ENCODE measurements at places on chromosomes 6 and 20. TPM values are rescaled to one million over a fixed set of nuclear protein-coding genes. Genes with fewer than 3 reads are reported as not detected.

Gene CBLN4
- 1.2 TPM for total RNA-seq

DNA sequence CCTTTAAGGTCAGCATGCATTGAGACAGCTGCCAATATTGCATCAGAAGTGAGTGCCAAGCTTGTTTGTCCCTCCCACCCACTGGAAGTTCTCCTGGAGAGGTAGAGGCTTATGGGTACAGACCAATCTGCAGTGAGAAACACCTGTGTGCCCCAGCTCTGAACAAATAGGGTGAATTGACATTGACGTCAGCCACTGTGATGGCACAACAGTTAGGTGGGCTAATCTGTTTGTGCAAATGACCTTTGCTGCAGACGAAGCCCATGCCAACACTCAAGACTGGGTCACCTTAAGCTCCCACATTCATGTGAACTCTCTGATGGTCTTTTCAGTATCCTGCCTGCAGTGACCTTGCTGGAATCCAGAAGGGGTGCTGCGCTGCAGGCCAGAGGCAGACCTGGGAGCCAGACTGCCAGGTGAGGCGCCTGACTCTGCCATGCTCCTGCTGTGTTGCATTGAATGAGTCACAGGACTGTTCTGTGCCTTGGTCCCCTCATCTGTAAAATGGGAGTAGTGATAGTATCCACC lies 99.9 kb downstream of the ALDH8A1 start:
- H3K27me3 ChIP-seq: no peaks in the 10 kb centered on the region
- H3K27ac ChIP-seq: no peak overlapping the region
- no peaks in the 10 kb centered on the region for H3K36me3 ChIP-seq
- no peak overlapping the region for H3K4me3 ChIP-seq
- DNase-seq: no peak

DNA sequence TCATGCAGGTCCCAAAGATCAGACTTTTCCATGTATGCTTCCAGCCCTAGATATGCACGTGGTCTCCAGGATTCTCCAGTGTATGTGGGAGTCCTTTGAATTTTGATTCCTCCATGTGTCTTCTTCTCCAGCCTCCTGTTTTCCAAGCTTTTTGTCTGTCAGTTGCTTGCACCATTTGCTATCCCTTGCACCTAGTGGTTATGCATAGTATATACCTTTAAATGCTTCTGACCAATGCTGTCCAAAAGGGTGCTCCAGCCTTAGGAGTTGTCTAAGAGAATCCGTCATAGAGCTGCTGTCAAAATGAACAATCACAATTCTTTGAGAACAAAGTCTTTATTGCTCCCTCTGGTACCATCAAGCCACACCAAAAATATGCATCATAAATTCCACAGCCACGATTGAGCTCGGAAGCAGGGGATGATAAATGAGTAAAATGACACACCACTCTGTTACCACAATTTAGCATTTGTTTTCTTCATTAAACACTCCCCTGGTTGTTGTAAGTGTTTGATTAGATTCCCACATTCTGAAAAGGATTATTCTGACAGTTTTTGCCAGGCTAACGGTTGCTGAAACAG lies 706.2 kb upstream of the GJE1 start:
- H3K36me3 ChIP-seq: no peaks in the 10 kb centered on the region
- H3K4me1 ChIP-seq: no peaks in the 10 kb centered on the region
- H3K4me3 ChIP-seq: no peak overlapping the region
- no peaks in the 10 kb centered on the region for H3K27me3 ChIP-seq

Gene GLP1R
- 0.35 TPM for total RNA-seq

Gene CDH22
- 0.35 TPM for total RNA-seq

Gene NRN1
- 15.0 TPM for total RNA-seq

- DNase-seq: no peak
- peaks cover 22% of the 10 kb centered on the region for H3K4me1 ChIP-seq
- no peak overlapping the region for H3K27ac ChIP-seq
- no peaks in the 10 kb centered on the region for H3K36me3 ChIP-seq
- H3K27me3 ChIP-seq: no peaks in the 10 kb centered on the region
Observed at GRCh38 chr6:39496456-39496855, 174.0 kb upstream of the KCNK16 start.

Gene ZSCAN9
- total RNA-seq: 11.3 TPM

Gene CAGE1
- total RNA-seq: not detected

GRCh38 chr6:95127261-95127660 lies 450.1 kb upstream of the MANEA start:
- no peaks in the 10 kb centered on the region for H3K36me3 ChIP-seq
- H3K27me3 ChIP-seq: no peaks in the 10 kb centered on the region
- H3K27ac ChIP-seq: no peak overlapping the region
- H3K4me1 ChIP-seq: no peaks in the 10 kb centered on the region
- DNase-seq: no peak

Gene LIN28B
- total RNA-seq: not detected

DNA sequence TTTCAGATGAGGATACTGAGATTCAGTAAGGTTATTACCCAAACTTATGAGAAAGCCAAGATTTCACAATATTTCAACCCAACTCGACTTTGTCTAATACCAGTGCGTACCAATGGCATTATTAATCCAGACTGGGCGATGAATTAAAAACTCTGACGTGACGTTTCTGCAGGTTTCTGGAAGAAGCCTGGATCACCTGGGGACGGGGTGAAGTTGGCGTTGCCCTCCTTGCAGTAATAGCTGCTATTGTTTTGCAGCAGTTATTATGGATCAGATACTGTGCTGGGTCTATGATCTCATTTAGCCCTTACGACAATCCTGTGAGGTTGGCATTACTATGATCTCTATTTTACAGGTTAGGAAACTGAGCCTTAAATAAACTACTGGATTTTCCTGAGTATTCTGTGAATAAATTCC lies 569 bp upstream of the CDC5L start:
- no peak for DNase-seq
- H3K36me3 ChIP-seq: peaks cover 6% of the 10 kb centered on the region
- peak overlapping the region; percentile 87 for H3K4me3 ChIP-seq
- no peaks in the 10 kb centered on the region for H3K27me3 ChIP-seq

Gene RAB32
- 36.9 TPM for total RNA-seq

DNA sequence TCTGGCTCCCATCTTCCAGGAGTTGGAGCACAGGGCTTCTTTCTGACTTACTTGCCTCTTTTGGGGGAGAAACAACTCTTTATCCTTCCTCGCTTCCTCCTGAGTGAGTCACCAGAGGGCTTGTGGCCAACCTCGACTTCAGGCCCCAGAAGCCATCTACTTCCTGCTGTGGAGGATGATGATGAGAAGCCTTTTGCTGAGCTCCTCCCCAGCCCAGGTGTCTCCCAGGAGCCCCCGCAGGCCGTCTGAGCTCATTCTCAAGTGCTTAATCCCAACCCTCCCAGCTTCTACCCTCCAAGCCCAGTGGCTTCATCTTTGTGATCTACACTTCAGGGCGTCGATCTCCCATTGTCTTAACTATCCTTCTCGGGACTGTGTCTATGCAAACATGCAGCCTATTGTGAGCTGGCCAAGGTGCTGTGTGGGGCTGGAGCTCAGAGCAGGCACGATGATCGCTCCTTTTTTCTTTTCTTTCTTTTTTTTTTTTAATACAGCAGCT lies 27.9 kb downstream of the SDCBP2 start:
- H3K36me3 ChIP-seq: peaks cover 16% of the 10 kb centered on the region
- no peak overlapping the region for H3K4me3 ChIP-seq
- no peaks in the 10 kb centered on the region for H3K4me1 ChIP-seq
- H3K27ac ChIP-seq: no peak overlapping the region
- DNase-seq: no peak

Gene PACSIN1
- total RNA-seq: not detected

DNA sequence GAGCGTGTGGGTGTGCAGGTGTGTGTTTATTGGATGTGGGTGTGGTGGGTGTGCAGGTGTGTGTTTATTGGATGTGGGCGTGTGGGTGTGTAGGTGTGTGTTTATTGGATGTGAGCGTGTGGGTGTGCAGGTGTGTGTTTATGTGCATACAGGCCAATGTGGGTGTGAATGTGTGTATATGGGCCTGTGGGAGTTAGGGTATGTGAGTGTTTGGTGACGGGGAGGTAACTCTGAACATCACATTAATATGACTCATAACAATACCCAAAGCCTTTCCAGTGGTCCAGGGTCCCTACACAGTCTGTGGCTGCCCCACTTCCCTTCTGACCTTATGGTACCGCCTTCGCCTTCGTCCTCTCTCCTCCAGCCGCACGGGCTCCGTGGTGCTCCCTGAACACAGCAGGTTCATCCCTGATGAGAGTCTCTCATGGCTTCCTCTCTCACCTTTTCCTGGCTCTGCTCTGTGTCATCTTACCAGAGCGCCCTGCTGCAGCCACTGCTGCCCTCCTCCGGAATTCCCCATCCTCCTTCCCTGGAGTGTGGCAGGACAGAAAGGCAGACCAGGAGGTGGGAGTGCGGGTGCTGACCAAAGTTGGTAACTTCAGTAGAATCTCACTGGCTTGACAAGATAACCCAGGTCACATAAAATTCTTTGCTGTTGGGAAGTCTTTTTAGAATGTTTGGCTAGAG lies 80.0 kb downstream of the SLC2A10 start:
- H3K4me3 ChIP-seq: no peak overlapping the region
- H3K4me1 ChIP-seq: no peaks in the 10 kb centered on the region
- peaks cover 25% of the 10 kb centered on the region for H3K27me3 ChIP-seq
- no peaks in the 10 kb centered on the region for H3K36me3 ChIP-seq
- no peak overlapping the region for H3K27ac ChIP-seq
- no peak for DNase-seq

- H3K27me3 ChIP-seq: peaks cover 74% of the 10 kb centered on the region
- no peaks in the 10 kb centered on the region for H3K36me3 ChIP-seq
- no peak overlapping the region for H3K27ac ChIP-seq
- peaks cover 20% of the 10 kb centered on the region for H3K4me1 ChIP-seq
Observed at GRCh38 chr20:62707921-62708521, 615 bp upstream of the NTSR1 start.

DNA sequence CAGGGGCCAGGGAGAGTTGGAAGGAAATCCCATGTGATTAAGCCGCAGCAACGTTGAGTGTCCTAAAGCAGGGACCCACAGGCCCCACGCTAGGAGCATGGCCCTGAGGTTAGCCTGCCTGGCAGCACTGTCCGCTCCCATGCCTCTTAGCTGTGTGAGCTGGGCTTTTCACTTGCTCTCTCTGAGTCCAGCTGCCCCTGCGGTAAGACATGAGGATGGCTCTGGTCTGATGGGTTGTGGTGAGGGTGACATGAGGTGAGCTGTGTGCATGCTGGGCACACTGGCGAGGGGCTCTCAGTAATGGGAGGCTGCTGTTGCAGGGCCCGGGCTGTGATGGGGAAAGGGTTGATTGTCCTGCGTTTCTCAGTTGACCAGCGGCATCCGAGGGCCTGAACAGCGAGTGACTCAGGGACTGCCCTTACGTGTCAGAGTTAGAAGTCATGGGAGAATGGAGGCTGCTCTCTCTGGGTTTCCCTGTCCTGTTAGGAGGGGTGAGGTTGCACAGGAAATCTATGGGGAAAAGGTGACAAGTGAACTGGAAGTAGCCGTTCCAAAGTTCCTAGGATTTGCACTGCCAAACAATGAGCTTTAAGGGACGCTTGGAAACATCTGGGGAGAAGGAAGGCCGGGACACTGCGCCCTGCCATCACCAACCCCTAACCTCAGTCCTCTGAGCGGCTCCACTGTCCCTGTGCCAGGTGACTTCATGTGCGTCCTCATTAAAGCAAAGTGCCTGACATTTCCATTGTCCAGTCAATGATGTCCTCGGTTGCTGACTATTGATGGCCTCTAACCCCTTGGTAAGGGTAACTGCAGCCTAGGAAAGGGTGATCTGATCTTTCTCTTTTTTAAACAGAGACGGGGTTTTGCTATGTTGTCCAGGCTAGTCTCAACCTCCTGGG lies 51.3 kb downstream of the ADNP start:
- no peaks in the 10 kb centered on the region for H3K27me3 ChIP-seq
- no peak for DNase-seq
- H3K4me3 ChIP-seq: no peak overlapping the region

GRCh38 chr6:34145161-34146020 lies 496 bp downstream of the GRM4 start:
- H3K36me3 ChIP-seq: no peaks in the 10 kb centered on the region
- H3K27ac ChIP-seq: no peak overlapping the region
- DNase-seq: peak; percentile 41

GRCh38 chr6:77511860-77512259 lies 48.6 kb upstream of the HTR1B start:
- H3K36me3 ChIP-seq: no peaks in the 10 kb centered on the region
- no peak overlapping the region for H3K27ac ChIP-seq
- H3K4me1 ChIP-seq: no peaks in the 10 kb centered on the region
- H3K27me3 ChIP-seq: no peaks in the 10 kb centered on the region
- DNase-seq: no peak

DNA sequence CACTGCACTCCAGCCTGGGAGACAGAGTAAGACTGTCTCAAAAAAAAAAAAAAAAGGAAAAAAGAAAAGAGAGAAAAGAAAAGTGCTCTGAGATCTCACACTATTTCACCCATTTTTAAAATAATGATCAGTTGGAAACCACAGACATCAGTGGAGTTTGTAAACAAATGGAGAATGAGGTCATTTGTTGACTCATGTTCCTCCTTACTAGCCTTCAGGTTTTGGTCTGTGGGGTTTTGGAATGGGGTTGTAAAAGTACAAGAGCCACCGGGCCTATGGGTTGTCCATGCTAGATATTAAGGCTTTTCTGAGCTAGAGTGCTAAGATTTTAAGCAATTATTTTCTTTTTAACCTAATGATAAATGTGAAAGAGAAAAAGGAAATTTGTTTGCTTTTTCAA lies 104.4 kb upstream of the PRL start:
- DNase-seq: no peak
- no peak overlapping the region for H3K27ac ChIP-seq
- H3K4me1 ChIP-seq: no peaks in the 10 kb centered on the region
- no peaks in the 10 kb centered on the region for H3K27me3 ChIP-seq
- no peaks in the 10 kb centered on the region for H3K36me3 ChIP-seq

All from lower lobe of right lung (tissue), 2 donors.